H1 (cell line): ENCODE measurements at places on chromosomes 4 and X. TPM values are rescaled to one million over a fixed set of nuclear protein-coding genes. Genes with fewer than 3 reads are reported as not detected.

IQCM gene
- total RNA-seq, result not detected in 2 replicates

LRIT3 gene
- 0.21 TPM in 1 of 2 replicates, not detected in the other for total RNA-seq

RTL5 gene
- 1.9 TPM in 2 replicates for total RNA-seq

CFI gene
- total RNA-seq, result not detected in 2 replicates

ANAPC10 gene
- 21.6 and 23.3 TPM in 2 replicates for total RNA-seq

GRCh38 chrX:100695991-100696390 lies 35.9 kb downstream of the SYTL4 start:
- no peaks in the 10 kb centered on the region for H3K27me3 ChIP-seq
- H3K4me1 ChIP-seq, result no peaks in the 10 kb centered on the region
- no peak overlapping the region for H3K27ac ChIP-seq
- no peak for DNase-seq
- no peaks in the 10 kb centered on the region for H3K36me3 ChIP-seq

DNA sequence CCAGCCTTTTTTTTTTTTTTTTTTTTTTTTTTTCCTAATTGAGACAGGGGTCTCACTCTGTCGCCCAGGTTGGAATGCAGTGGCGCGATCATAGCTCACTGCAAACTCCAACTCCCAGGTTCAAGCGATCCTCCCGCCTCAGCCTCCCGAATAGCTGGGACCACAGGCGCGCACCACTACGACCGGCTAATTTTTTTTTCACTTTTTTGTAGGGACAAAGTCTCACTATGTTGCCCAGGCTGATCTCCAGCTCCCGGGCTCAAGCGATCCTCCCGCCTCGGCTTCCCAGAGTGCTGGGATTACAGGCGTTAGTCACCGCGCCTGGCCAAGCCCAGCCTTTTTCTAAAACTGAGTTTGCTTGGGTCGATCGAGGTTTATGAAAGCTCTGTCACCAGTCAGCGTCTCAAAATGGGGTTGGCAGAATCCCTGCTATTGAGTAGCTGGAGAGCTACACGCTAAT lies 1.3 kb upstream of the OTUD5 start:
- H3K27ac ChIP-seq, result no peak overlapping the region
- H3K36me3 ChIP-seq, result no peaks in the 10 kb centered on the region; the same call in 1 of the 2 replicates
- peak; percentile 48 for DNase-seq
- H3K4me3 ChIP-seq, result peak overlapping the region; percentile 92
- no peaks in the 10 kb centered on the region; the same call in 1 of the 2 replicates for H3K4me1 ChIP-seq

DNA sequence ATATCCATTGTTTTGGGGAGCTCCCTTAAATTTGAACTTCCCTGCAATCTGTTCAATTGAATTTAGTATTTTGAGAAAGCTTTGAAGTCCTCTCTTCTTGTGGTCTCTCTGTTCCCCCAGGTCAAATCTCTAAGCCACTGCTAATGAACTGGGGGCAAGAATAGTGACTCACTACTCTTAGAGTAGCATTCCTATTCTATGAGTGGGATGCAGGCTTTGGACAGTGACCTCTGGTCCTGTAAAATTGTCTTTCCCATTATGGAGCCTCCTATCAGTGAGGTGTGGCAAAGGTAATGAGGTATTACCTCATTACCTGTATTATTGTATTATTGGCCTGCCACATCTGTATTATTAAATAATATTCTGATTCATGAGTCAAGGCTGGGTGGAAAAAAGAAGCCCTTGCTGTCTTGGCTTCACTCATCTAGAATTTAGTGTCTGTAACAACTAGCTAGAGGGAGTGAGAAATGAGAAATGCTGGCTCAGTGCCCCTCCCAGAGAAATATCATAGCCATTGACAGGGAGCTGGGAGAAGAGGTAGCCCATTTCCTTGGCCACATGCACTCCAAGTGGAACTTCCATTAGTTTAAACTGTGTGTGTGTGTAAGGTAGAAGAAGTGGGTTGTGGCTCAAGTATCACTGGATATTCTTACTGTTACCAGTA lies 393.9 kb upstream of the CTSO start:
- no peak overlapping the region for H3K27ac ChIP-seq
- H3K36me3 ChIP-seq, result no peaks in the 10 kb centered on the region
- H3K4me1 ChIP-seq, result peaks cover 10% of the 10 kb centered on the region; the same call in 1 of the 2 replicates

- H3K36me3 ChIP-seq, result no peaks in the 10 kb centered on the region
- H3K27ac ChIP-seq, result no peak overlapping the region
- no peak for DNase-seq
- H3K27me3 ChIP-seq, result no peaks in the 10 kb centered on the region
These were observed 133.2 kb downstream of the TMEM164 start for GRCh38 chrX:110136136-110136535.

DNA sequence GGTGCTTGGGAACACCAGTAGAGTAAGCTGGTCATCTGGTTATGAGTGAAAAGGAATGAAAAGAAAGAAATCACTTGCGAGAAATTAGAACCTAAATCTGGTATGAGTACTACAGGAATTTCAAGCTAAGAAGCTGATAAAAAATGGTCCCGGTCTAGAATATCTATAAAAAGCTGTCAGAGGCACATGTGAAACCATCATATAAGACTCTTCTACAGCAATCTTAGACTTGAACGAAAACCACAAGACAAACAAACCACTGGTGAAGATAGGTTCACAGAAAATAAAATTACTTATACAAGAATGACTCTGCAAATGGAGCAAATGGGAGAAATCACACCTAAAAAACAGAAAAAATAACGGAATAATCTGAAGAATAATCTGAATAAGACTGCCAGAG lies 69.9 kb downstream of the KDR start:
- no peak overlapping the region for H3K27ac ChIP-seq
- DNase-seq, result no peak
- H3K4me3 ChIP-seq, result no peak overlapping the region
- no peaks in the 10 kb centered on the region for H3K4me1 ChIP-seq
- no peaks in the 10 kb centered on the region for H3K36me3 ChIP-seq

DNA sequence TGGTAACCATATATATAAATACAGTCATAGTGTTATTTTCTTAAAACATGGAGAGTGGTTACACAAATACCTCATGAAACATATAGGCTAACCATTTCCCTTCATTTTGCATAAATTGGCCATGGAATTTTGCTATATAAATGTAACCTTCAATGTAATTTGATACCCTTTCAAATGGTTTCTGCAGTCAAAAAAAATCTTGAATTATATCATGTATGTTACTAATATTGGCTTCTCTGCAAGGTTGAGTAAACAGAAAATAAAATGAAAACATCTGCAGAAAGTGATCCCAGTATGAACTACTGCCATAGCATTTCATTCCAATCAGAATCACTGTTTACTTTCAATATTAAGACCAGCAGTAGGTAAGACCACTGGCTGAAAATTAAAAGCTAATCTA lies 1165.9 kb upstream of the TENM3 start:
- no peak overlapping the region for H3K4me3 ChIP-seq
- no peak for DNase-seq
- no peaks in the 10 kb centered on the region for H3K4me1 ChIP-seq
- no peak overlapping the region for H3K27ac ChIP-seq
- H3K36me3 ChIP-seq, result no peaks in the 10 kb centered on the region

DNA sequence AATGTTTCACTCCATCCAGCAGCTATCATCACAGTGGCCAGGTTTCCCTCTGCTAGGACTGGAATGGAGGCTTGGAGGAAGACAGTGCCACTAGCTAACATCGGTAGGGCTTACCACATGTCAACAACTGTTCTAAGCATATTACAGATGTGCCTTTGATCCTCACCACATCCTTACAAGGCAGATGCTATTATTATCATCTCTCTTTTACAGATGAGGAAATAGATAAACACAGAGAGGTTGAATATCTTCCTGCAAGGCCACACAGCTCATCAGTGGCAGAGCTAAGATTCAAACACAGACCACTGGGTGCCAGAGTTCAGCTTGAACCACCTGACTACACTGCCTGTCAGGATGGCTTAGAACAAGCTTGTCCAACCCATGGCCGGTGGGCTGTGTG lies 47.4 kb downstream of the MAMLD1 start:
- H3K27me3 ChIP-seq, result no peaks in the 10 kb centered on the region
- no peaks in the 10 kb centered on the region for H3K4me1 ChIP-seq
- H3K27ac ChIP-seq, result no peak overlapping the region
- no peaks in the 10 kb centered on the region for H3K36me3 ChIP-seq
